Upper lobe of right lung (tissue), 1 donor: ENCODE measurements at places on chromosomes 7 and 10. TPM values are rescaled to one million over a fixed set of nuclear protein-coding genes. Genes with fewer than 3 reads are reported as not detected.

The OR6V1 gene
- total RNA-seq: not detected

DNA sequence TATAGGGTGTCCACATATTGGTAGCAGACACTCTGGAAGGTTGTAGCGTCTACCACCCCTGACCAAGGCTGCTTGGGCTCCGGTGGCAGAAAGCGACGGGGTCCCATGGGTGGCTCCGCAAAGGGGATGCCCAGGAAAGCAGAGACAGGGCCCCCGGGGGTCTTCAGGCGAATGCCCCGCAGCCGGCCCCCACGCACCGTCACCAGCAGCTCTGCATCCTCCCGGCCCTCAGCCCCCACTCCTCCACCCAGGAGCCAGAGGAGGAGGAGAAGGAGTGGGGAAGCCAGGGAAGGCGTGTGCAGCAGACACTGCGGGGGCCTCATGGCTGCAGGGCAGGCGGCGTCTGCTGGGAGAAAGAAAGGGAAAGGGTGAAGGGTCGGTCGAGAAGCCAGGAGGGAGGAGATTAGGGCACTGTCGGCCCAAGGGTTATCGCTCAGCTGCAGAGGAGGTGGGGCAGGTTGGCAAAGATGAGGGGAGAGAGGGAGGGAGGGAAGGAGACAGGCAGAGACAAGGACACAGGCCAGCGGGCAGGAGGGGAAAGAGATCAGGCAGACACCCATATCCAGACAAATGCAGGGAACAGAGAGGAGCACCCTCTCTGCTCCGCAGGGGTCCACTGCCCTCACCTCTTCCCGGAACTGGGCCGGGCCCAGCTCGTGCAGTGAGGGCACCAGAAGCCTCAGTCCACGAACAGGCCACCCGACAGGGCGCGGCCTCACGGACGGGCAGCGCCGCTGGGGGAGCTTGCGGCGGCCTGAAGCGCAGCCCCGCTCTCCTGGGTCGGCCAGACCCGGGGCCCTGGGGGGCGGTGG, 1.6 kb downstream of the ACHE start:
- DNase-seq: no peak
- H3K4me3 ChIP-seq: no peak overlapping the region
- H3K4me1 ChIP-seq: peaks cover 29% of the 10 kb centered on the region
- H3K36me3 ChIP-seq: no peaks in the 10 kb centered on the region
- no peak overlapping the region for H3K27ac ChIP-seq

The TAS2R41 gene
- not detected for total RNA-seq

- H3K36me3 ChIP-seq: peaks cover 42% of the 10 kb centered on the region
- H3K27me3 ChIP-seq: no peaks in the 10 kb centered on the region
- no peak overlapping the region for H3K4me3 ChIP-seq
Measured at GRCh38 chr7:95405800-95406199, 9.6 kb upstream of the PON3 start.

GRCh38 chr10:29643771-29644501, 9.2 kb upstream of the SVIL start:
- H3K27me3 ChIP-seq: no peaks in the 10 kb centered on the region
- H3K4me3 ChIP-seq: no peak overlapping the region
- no peak for DNase-seq
- H3K4me1 ChIP-seq: peaks cover 25% of the 10 kb centered on the region
- H3K36me3 ChIP-seq: no peaks in the 10 kb centered on the region

The FAM25G gene
- not detected for total RNA-seq

DNA sequence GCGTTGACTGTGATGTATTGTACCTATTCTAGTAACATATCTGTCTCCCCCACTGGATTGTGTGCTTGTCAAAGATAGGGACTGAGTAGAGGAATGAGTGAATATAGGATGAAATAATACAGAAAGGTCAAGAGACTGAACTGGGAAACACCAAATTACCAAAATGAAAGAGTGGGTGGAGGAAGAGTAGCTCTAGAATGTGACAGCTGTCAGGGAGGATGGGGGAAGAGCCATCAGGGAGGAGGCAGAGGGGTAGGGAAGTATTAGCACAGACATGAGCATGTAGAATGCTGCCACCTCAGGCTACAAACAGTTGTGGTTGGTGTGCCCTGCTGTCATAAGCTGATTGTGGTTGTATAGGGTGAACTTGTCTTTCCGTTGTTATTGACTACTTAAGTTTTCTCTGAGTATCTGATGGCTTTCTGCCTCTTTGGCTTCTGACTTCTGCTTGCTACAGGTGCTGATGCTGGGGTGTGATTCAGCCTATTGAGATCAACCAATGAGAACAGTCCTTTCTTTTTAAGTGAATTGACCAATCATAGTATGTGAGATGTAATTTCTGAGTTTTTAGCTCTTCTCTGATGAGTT, 5.6 kb downstream of the CCSER2 start:
- no peak overlapping the region for H3K27ac ChIP-seq
- no peaks in the 10 kb centered on the region for H3K27me3 ChIP-seq
- no peak overlapping the region for H3K4me3 ChIP-seq

The HMX2 gene
- not detected for total RNA-seq

GRCh38 chr7:28596245-28596935, 184.1 kb downstream of the CREB5 start:
- H3K27me3 ChIP-seq: no peaks in the 10 kb centered on the region
- H3K36me3 ChIP-seq: no peaks in the 10 kb centered on the region
- H3K27ac ChIP-seq: no peak overlapping the region
- no peak for DNase-seq
- no peak overlapping the region for H3K4me3 ChIP-seq

GRCh38 chr7:91520645-91521044, 256.4 kb downstream of the FZD1 start:
- DNase-seq: no peak
- H3K4me1 ChIP-seq: no peaks in the 10 kb centered on the region
- no peak overlapping the region for H3K27ac ChIP-seq
- H3K4me3 ChIP-seq: no peak overlapping the region

GRCh38 chr7:85573346-85573745, 386.5 kb upstream of the SEMA3D start:
- no peaks in the 10 kb centered on the region for H3K27me3 ChIP-seq
- no peak overlapping the region for H3K4me3 ChIP-seq
- no peaks in the 10 kb centered on the region for H3K36me3 ChIP-seq
- no peak overlapping the region for H3K27ac ChIP-seq

DNA sequence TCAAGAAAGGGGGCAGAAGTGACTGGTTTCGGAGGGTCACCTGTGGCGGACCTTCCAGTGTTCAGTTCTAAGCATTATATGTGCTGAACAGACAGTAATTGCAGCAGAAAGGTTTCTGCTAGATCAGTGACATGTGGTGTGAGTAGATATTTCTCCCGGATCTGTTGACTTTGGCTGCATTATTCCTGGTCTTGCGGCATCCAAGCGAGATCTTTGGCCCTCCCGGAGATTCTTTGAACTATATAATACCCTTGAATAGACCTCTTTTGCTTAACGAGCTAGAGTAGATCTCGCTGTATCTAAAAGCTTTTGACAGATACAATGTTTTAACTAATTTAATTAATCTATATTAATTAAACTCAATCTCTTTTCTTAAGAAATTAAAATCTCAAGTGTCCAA, 99.8 kb downstream of the PTN start:
- H3K4me1 ChIP-seq: no peaks in the 10 kb centered on the region
- H3K27me3 ChIP-seq: no peaks in the 10 kb centered on the region
- no peak overlapping the region for H3K27ac ChIP-seq
- DNase-seq: no peak
- H3K36me3 ChIP-seq: no peaks in the 10 kb centered on the region
